ENCODE measurements at places on chromosomes 1 and 21.

GRCh38 chr21:42582787-42583476 lies 69.3 kb downstream of the SLC37A1 start:
- DNase-seq, result no peak

GRCh38 chr1:15118579-15118978 lies 35.0 kb upstream of the TMEM51 start:
- no peak for DNase-seq

DNA sequence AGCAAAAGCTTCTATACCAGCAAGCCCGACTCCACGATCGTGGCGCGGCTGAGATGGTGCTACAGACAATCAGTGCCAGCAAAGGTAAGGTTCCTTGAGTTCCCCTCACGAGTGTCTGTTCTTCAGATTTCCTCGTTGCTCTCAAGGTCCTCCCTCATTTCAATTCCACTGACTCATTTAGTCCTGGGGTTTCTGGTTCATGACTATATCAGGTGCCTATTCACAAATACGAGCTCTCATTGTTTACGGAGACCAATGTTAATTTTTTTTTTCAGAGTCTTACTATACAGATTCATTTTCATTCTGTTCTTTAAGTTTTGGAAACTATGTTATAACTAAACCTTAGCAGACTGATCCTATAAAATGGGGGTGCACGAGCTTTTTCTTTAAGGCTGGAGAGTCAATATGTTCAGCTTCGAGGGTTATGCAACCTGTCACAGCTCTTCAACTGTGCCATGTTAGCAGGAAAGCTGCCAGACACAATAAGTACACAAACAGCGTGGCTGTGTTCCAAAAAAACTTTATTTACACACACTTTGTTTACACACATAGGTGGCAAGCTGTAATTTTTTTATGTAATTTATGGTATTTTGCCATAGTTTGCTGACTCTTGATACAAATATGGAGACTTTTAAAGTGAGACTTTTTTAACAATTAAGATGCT lies 134.3 kb downstream of the ZP4 start:
- DNase-seq, result no peak

DNA sequence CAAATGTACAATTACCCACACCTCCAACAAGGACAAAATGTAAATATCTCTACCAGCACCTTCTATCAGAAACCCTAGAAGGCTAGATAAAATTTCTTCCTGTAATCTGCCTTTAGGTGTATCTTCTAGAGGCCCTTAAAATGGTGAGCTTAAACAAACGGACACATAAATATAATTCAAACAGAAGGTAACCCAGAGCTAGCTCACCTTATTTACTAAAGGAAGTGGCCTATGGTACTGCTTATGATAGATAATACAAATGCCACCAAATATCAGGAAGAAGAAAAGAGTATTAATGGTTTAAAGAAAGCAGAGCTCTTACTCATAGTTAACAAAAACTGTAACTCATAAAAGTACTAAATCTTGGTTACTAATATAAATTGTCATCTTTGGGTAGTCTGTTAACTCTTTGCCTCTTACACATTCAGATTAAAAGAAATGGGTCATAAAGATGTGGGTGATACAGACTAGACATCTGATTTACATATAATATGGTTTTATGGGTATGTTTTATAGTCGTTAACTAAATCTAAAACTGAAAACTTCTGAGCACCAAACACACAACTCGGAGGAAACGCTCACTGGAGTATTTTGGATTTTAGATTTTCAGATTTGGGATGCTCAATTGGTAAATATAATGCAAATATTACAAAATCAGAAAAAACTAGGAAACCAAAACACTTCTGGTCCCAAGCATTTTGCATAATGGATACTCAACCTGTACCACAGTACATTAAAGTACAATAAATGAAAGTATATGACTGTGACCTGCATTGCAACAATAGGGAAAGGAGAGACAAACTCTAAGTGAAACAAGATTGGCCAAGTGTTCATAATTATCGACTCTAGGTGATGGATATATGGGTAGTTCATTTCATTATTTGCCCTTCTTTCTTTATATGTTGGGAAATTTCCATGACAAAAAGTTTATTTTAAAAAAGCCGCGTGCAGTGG lies 23.2 kb downstream of the TRIT1 start:
- DNase-seq, result no peak

GRCh38 chr1:177849579-177850290 lies 120.1 kb downstream of the SEC16B start:
- DNase-seq, result no peak

DNA sequence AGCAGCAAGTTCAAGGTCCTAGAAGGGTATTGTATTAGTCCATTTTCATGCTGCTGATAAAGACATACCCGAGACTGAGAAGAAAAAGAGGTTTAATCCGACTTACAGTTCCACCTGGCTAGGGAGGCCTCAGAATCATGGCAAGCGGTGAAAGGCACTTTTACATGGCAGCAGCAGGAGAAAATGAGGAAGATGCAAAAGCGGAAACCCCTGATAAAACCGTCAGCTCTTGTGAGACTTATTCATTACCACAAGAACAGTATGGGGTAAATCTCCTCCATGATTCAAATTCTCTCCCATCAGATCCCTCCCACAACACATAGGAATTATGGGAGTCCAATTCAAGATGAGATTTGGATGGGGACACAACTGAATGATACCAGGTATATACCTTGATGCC lies 409.5 kb downstream of the NTNG1 start:
- DNase-seq, result no peak

DNA sequence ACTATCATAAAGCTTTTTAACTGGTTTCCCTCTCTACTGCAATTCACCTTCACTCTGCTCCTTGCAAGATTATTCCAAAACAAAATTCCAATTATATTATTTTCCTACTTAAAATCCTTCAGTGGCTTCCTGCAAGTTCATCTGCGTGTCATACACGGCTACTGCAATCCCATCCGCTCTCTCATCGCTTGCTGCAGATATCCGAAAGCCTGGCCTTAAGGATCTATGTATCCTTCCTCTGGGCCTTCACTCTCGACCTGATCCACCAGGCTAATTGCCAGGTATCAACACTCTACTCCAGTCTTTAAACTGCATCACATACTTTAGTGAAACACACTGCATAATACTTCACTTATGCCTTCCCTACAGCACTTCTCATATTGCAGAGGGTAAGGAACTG lies 44.0 kb downstream of the VAV3 start:
- DNase-seq, result no peak

DNA sequence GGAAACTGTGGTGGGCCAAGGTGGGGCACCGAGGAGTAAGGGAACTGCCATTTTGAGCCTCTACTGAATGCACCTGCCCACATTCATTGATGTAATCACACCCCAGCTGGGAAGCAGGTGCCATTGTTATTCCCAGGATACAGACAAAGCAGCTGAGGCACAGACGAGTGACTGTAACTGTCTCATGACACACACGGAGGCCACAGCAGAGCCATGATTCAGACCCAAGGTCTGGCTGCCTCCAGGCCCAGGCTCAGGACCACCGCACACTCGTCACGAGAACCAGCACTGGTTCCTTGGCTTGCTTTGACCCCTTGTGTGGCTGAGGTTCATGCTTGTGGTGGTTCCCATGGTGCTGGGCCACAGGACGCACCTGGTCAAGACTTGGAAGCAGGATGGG lies 45.6 kb upstream of the CLIC4 start:
- no peak for DNase-seq

DNA sequence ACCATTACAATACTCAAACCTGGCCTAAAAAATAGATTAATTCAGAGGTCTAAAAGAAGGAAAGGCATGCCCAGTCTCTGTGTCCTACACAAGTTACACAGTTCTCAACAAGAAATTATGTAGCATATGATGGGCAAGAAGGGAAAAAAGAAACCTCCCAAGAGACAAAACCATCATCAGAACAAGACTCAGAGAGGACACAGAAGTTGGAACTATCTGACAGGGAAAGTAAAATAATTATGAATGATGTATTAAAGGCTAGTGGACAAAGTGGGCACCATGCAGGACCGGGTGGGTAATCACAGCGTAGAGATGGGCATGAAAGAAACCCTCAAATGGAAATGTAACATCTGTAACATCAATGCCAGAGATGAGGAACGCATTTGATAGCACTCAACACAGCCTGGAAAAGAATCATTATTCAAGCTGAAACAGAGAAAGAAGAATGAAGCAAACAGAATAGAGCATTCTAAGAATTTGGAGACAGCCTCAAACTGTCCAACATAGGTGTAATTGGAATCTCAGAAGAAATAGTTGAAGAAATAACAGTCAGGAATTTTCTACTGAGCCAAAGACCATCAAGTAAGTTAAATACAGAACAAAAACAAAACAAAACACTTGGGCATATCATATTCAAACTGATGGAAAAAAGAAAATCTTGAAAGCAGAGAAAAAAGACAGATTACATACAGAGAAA lies 29.7 kb downstream of the PER3 start:
- DNase-seq, result no peak

DNA sequence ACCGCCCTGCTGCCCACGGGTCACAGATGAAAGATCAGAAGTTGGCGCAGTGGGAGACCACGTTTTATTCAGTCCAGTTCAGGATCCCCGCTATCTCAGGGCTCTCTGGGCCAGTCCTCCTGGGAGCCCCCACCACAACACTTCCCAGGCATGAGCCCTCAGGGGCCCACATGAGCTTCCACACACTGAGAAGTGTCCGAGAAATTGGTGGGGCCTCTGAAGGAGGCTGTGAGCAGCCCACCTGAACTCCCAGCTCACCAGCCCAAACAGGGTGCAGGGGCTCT lies 12.1 kb downstream of the TRIM46 start:
- no peak for DNase-seq

DNA sequence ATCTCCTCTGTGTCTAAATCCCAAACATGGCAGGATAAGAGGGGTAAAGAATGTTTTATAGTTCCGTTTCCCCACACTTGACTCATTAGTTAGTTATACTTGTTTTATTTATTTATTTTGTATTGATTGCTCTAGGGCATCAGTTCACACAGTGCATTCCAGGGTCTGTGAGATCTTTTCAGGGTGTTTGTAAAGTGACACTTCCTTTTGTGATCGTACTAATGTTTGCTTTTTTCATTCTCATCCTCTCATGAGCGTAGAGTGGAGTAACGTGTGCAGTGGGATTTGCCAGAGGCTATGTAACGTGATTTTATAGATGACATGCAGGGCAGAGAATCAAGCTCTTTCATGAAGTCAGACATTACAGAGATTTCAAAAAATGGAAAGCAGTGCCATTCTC lies 103.2 kb downstream of the SCCPDH start:
- DNase-seq, result no peak

DNA sequence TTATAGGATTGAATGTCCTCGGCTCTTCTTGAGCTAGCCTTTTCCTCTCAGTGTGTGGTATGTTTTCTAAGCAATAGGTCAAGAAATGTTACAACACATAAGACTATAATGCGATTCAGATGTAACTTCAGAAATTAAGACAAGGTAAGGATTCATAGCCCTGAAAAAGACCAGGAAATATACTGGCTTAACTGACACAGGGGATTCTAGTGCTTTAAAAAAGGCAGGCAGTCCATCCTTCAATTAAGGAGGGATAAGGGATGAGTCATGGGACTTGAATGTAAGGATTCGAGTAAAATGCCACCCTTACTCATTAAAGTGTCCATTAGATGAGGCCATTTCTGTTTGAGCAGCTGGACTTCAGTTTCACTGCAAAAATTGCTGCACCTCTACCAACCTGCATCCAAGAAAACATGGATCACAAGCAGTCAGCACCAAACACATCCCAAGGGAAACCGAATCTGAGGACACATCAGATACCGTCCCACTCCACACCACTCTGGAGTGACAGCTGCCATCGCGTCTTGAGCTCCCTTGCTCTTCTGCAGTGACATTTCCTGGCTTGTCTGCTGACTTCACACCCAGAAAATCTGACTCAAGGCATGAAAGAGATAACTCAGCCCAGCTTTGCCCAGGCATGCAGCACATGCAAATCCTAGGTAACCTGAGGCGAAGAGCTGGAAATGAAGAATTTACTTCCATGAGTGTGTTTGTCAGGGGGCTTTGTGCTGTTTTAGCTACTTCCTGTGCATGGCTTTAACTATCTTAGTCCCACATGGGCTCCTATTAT lies 37.8 kb downstream of the NGF start:
- no peak for DNase-seq

- no peak for DNase-seq
These were observed 81.5 kb downstream of the ABCA4 start for GRCh38 chr1:94039514-94039870.

GRCh38 chr21:41481191-41481590 lies 26.8 kb downstream of the TMPRSS2 start:
- DNase-seq, result no peak

DNA sequence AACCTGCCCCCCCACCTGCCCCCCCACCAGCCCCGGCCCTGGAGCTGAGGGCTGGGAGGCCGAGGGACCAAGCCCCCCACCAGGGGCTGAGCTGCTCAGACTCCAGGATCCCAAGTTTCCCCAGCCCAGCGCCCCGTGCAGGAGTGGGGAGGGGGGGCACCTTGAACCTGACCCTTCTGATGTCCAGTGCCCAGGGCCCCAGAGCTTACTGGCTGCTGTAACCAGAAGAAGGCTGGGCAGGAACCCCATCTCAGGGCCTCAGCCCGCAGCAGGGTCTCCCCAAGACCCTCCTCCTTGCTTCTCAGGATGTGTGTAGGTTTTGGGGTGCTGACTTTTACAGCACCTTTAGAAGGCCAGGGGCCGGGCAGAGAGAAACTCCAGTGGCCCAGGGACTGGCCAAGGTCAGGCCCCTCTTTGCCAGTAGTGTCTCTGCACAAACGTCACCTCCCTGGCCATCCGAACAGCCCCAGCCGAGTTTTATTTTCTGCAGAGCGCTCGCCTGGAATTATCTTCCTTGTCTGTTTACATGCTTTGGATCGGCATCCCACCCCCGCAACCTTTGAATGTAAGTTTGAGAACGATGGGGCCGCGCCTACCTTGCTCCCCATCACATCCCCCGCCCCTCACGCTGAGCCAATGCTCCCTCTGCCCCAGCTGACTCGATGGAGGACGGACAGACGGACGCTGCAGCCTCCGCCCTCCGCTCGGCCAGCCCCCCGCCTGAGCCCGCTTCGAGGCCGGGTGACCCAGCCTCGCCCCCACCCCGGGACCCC lies 70.1 kb upstream of the CASZ1 start:
- no peak for DNase-seq

- no peak for DNase-seq
These were observed 228.8 kb downstream of the HHAT start for GRCh38 chr1:210557426-210558077.
